ENCODE measurements at places on chromosomes 12 and 14.

DNA sequence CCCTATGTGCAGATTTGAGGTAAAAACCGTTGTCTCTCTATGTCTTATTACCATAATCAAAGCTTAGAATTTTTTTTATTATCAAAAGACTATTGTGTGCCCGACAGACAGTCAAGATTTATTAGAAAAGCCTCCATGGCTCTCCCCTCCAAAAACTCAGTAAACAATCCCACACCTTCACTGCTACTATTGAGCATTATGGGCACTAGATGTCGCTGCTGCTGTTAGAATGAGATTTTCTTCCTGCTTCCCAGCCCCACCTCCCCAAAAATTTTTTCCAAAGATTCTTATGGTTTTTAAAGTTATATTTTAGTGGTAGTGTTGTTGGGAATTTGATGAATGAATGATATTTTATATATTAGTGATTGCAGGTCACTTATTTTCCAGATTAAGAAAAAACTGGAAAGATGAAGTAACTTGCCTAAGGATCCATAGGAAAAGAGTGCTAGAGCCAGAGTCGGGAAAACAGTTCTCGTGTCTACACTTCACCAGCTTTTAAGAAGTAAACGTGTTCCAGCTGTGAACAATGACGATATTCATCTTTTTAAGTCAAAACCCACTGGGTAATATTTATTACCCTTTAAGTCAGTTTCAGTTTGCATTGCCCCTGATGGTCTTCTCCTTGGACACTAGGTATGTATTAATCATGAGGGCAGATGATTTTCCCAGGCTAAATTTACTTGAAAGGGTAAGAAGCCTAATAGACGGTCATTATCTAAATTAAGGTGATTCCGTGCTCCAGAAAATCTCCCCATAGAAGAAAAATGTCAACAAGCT lies 12.2 kb upstream of the FOXG1 start:
- peak; percentile 89 for DNase-seq

GRCh38 chr12:67837876-67838275 lies 151.4 kb upstream of the IFNG-AS1 start:
- DNase-seq: no peak

- no peak for DNase-seq
These were observed 44.9 kb upstream of the RIC8B start for GRCh38 chr12:106729611-106730010.

- no peak for DNase-seq
These were observed 38.7 kb downstream of the RHOF start for GRCh38 chr12:121754836-121755235.

DNA sequence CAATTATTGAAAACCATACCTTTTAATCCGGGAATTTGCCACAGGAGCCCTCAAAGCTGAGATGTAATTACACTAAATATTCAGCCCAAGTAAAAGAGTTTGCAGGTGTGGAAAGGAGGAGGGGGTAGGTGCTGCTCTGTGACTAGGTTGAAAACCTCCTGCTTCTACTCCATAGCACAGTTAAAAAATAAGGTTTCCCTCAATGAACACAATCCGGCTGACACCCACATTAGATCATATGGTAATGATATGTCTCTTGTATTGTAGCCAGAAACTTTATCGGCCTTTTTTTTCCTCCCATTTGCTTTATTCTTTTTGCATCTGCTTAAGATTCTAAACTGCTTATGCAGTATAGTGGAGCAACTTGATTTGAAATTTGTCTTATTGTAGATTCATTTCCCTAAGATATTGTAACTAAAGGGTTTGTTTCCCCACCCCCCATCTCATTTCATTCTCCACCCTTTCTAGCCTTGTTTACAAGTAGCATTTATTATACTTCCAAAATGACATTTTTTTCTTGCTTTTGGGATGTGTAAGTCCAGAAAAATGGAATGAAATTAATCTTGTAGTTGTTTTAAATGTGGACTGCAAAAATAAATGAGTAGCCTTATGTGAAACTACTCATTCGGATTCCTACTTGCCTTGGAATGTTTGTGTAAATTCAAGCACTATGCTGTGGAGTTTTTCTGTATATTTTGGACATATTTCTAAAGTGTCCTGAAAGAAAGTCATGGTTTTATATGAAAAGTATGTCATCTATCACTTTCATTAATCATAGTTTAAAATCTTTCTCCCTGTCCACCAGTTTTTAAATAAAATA lies at the start of gene DCN:
Gene DCN, minus strand, starts transcription at position 182 of the 820 bp plus-strand sequence. CDS start 4,265 bp downstream, outside the sequence.
- DNase-seq: peak; percentile 31

DNA sequence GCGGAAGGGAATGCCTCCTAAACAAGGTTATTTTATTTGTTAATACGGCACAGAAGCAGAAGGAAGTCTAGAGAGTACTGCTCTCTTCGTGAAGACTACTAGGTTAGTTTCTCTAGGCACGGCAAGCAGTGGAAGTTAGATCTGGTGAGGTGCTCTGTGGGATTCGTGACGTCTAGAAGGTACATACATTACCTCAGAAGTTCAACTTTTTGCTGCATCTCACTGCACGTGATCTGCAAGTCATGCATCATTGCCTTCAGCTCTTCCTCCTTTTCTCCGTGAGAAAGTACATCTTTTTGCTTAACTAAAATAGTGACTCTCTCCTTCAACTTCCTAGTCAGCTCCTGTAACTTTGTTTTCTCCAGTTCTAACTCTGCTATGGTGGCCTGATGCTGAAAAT lies 74.7 kb downstream of the NIN start:
- DNase-seq: no peak

- peak; percentile 45 for DNase-seq
These were observed 664 bp downstream of the LRFN5 start for GRCh38 chr14:41607304-41607775.

GRCh38 chr12:17818931-17819330 lies 271.1 kb downstream of the RERGL start:
- DNase-seq: no peak

DNA sequence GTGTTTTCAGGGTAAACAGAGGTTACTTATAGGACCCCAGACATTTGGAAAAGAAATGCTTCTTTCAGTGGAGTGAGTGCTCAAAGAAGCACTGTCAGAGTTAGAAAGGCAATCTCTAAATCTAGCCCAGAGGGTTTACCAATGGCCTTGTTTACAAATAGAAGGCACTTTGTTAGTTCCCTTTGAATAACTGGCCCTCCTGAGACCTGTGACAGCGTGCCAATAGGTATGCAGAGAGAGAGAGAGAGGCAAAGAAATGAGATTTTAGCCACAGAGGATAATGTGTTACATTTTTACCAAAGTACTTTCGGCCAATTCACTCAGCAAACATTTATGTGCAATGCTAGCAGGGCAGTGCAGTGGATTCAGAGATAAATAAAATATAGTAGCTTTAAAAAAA lies 41.9 kb downstream of the TPH2 start:
- no peak for DNase-seq

- DNase-seq: no peak
These were observed 16.3 kb downstream of the SIX4 start for GRCh38 chr14:60707858-60708257.

- DNase-seq: no peak
These were observed 696.0 kb downstream of the C12orf50 start for GRCh38 chr12:87332987-87333726.

- no peak for DNase-seq
These were observed 76.8 kb downstream of the ALX1 start for GRCh38 chr12:85356596-85357385.

DNA sequence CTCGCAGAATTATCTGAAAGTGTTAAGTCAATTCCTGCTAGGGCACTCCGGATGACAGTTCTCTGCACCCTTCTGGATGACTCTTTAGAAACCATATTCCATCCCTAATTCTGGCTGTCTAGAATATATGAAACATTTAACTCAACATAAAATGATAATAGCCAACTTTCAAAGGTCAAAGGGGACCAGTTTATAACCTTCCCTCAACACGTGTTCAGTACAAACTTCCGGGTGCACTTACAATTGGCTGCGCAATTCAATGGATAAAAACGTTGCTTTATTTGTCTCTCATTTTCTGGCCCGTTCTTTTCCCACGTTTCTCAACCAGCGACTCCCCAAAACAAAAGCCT lies 1.3 kb downstream of the SBNO1 start:
- DNase-seq: no peak

DNA sequence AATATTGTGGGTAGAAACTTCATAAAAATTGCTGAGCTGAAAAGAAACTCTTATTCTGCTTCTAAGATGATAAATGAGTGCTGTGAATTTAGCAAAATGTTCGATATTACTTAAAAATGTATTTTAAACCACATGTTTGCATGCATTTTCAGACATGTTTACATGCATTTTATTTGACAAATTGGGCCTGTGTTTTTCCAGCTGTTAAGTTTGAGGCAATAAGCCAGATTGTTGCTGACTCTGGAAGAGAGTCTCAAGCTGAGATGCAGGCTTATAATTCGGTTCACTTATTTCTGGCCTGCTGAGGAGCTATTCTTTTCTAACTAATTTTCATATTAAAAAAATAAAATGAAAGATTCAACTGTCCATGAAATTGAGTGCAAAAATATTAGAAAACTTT lies 110.1 kb downstream of the SYNE2 start:
- no peak for DNase-seq

- DNase-seq: peak; percentile 34
These were observed 440.9 kb downstream of the LRFN5 start for GRCh38 chr14:42047421-42048055.

- DNase-seq: no peak
These were observed 79.6 kb downstream of the VRK1 start for GRCh38 chr14:96876747-96877146.

DNA sequence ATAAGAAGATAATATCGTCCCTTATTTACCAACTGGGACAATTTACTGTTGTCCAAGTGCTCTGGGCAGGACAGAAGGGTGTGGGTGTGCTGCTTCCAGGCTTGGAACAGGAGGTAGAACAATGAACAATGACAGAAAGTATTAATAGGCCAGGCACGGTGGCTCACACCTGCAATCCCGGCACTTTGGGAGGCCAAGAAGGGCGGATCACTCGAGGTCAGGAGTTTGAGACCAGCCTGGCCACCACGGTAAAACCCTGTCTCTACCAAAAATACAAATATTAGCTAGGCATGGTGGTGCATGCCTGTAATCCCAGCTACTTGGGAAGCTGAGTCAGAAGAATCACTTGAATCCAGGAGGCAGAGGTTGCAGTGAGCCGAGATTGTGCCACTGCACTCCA lies 2.5 kb downstream of the IFI27 start:
- no peak for DNase-seq

- DNase-seq: peak; percentile 33
These were observed 4.9 kb upstream of the CMA1 start for GRCh38 chr14:24513009-24513408.

- no peak for DNase-seq
These were observed 250.4 kb upstream of the SFSWAP start for GRCh38 chr12:131460520-131460919.

DNA sequence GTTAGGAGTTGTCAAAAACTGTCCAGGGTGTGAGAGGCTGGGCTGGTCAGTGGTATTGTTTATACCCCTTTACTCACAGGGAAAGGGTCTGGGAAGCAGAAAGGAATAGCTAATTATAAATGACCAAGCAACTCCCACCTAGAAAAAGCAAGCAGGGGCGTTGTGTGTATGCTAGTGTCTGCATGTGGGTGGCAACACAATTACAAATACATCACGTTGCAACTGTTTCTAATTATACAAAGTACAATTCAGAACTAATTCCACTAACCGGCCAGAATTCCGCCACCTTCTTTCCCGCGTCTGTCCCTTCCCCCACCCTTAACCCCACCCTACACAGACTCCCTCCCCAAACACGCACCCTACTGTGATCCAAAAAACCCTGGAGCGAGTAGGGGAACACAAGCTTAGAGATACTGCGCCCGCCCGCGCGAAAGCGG lies 2.2 kb downstream of the DPF3 start:
- DNase-seq: no peak

DNA sequence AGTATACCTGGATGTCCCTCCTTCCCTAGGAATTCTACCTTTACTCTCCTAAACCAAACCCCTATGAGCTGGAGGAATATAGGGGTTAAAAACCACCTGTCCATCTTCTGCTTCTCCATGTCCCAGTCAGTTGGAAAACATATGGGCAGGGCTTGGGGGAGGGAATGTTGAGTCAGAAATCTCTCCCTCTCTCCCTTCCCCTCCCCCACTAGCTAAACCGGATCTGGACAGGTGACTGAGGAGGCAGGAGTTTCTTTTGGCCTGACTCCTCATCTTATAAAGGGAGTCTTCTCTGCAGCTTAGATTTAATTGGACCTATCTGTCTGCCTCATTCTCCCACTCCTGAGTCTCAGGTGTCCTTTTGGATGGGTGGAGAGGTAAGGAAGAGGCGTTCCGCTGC lies 6.1 kb downstream of the ERBB3 start:
- DNase-seq: no peak

DNA sequence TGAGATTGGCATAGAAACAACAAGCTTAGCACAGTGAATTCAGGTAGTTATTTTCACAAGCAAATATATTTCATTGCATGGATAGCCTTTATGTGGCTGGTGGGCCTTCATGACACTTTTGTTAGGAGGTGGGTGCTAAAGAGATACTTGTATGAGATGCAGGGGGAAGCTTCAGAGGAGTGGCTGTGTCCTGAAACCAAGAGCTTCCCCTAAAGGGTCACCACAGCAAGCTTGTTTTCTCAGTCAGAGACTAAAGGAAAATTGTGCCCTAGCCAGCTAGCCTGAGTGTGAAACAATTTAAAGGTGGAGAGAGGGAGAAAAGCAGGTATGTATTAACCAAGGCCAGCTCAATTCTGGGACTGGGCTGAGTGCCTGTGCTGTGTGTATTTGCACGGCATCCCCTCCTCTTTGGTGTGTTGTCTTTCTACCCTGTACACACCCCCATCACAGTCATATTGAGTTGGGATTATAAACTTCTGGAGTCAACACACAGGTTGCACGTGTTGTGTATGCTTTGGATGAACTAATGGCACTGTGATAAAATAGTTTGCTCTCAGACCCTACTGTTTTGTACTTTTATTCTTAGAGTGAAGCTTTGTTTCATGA lies 79.2 kb downstream of the RASSF8 start:
- no peak for DNase-seq

DNA sequence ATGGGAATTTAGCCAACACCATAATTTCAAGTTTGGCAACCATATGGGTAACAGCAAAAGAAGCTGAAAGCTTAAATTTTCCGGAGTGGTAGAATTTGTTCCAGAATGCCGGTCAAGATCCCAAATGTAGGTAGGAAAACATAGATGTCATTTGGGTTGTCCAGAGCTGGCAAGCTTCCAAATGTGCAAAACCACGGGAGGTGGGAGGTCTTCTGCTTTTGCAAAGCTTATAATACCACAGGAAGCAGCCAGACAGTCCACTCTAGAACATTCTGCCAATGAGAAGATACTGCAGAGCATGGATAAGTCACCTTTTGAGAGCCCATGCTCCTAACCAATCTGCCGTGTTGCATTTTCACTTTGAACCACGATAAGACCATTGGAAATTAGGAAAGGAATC lies 26.4 kb upstream of the BATF start:
- DNase-seq: no peak

DNA sequence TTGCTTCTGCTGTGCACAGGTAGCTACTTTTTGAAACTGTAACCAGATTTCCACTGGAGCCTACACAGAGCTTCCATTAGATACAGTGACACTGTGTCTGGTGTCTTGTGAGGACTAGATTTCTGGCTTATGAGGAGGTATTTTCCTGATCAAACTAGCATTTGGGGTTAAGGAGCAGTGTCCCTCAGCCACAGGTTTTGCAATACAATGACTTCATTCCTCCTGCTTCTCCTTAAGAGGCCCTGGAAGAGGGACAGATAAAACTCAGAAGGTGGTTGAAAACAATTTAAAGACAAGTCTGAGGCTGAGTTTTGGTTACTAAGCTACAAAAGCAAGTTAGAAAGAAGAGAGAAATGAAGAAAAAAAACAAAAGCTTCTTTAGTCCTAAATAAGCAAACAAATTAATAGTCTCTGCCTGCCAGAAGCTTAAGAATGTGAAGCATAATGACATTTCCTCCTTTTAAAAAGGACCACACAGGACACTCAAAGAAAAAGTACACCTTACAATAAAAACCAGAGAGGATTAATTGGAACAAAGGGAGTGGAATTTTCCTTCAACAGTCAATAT lies 53.0 kb downstream of the PKP2 start:
- peak; percentile 6 for DNase-seq
